Fibroblast of gingiva (primary cell): ENCODE measurements at places on chromosomes 2 and 18.
A peak's percentile ranks its signal among the peaks of the same experiment; 100 is the strongest.

- no peak for DNase-seq
Observed at GRCh38 chr2:11870064-11870463, 123.6 kb downstream of the LPIN1 start.

- no peak for DNase-seq
Observed at GRCh38 chr2:112712903-112713584, 7.8 kb upstream of the NT5DC4 start.

DNA sequence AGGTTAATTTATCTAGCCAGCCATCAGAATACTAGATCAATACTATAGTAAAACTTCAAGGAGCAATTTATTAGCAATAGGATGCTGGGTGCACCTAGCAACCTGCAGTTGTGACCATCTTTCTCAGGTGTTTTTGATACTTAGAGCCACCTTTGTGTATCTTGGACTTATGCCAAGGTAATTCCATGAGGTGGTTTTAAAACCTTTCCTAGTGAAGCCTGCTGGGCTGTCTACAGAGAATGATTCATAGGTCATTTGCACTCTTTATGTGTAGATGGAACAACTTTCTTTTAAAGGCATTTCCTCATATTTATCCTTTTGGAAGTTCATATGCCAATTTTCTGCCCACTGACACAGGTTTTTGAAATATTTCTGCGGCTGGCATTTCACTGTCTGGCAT is 1030.1 kb upstream of the POU3F3 start:
- DNase-seq, result no peak

- peak; percentile 50 for DNase-seq
Observed at GRCh38 chr2:28810384-28811285, at the start of gene SPDYA. Gene SPDYA, plus strand, starts transcription at chr2:28810834. Its CDS starts 5,181 bp downstream, at chr2:28816015.

GRCh38 chr2:120716641-120717585 is 18.8 kb upstream of the GLI2 start:
- DNase-seq, result no peak
